Cortex of kidney (tissue), 1 donor: ENCODE measurements at places on chromosomes 5 and 9.

DNA sequence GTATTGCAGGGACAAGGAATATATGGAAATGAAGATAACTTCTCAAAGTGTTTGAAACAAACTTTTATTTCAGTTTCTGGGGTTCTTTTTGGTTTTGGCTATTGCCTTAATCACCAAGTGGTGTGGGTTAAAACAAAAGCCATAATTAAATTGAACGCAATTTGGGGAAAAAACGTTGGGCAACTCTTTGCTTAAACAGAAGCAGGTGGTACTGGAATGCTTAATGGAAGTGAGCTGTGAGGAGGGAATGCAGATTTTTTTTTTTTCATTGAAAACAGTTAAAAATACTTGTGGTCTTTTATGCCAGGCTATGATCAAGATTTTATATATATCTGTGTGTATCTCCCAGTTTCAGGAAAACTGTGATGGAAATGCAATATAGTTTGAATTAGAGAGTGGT, 195.7 kb upstream of the TUT7 start:
- no peak for DNase-seq

DNA sequence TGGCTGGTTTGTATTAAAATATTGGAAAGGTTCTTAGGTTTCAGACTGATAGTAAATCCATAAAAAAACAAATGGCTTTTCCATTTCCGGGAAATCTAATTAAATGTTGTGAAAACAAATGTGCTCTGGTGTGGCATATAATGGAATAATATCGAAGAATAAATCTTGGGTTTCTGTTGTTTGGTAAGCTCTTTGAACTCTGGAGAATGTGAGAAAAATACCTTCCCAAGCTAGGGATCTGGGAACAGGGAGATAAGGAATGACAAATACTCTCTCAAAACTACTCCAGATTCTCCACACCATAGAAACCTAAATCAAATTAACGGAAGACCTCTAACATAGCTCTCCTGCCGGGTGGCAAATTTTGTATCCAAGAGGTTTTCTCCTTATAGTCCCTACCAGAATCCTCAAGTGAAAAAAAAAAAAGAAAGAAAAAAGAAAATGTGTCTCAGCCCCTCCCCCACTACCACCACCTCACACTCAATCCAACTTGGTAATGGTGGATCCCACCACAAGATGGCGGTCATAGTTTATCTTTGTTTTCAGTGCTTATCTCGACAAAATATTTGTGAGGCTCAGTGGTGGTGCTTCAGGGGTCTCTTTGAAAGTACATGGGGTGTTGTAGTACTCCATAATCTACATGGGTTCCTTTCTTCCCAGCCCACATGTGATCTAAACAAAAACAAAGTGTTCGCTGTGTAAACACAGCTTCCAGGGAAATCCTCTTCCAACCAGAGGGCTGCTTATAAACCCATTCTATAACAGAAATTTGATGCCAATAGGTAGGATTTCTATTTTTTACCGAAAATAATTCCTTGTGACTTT, 54.5 kb upstream of the FST start:
- DNase-seq: no peak

GRCh38 chr5:87751824-87752223, 339.1 kb upstream of the CCNH start:
- no peak for DNase-seq

DNA sequence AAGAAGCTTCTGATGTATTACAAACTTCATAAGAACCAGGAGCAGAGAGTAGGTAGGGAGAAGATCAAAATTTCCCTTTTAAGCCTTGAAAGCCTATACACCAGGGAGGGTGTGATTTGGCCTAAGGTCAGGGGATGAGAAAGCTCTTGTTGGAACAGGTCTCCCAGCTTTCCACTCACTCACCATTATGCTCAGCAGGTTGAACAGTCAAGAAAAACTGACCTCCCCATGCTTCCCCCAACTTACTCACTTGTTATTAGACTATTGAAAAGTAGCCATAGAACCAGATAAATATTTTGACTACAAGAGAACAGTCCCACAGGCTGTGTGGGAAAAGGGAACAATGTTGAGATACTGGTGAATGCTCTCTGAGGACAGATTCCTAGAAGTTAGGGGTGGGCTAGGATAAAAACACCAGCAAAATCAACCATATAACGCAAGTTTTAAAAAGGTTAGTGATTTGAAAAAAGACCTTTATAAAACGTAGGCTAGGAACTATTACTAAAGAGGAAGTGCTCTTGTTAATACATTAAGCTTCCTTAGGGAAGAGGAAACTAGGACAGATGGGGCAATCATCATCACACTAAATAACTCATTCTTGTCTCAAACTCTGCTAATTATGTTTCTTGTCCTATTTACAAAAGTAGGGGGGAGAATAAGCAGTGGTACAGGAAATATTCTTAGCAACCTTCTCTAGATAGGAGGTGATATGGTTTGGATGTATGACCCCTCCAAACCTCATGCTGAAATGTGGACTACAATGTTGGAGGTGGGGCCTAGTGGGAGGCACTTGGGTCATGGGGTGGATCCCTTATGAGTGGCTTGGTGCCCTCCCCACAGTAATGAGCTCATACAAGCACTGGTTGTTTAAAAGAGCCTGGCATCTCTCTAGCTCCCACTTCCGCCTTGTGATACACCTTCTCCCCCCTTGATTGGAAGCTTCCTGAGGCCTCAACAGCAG, 31.0 kb downstream of the PCDHGC5 start:
- DNase-seq: no peak

DNA sequence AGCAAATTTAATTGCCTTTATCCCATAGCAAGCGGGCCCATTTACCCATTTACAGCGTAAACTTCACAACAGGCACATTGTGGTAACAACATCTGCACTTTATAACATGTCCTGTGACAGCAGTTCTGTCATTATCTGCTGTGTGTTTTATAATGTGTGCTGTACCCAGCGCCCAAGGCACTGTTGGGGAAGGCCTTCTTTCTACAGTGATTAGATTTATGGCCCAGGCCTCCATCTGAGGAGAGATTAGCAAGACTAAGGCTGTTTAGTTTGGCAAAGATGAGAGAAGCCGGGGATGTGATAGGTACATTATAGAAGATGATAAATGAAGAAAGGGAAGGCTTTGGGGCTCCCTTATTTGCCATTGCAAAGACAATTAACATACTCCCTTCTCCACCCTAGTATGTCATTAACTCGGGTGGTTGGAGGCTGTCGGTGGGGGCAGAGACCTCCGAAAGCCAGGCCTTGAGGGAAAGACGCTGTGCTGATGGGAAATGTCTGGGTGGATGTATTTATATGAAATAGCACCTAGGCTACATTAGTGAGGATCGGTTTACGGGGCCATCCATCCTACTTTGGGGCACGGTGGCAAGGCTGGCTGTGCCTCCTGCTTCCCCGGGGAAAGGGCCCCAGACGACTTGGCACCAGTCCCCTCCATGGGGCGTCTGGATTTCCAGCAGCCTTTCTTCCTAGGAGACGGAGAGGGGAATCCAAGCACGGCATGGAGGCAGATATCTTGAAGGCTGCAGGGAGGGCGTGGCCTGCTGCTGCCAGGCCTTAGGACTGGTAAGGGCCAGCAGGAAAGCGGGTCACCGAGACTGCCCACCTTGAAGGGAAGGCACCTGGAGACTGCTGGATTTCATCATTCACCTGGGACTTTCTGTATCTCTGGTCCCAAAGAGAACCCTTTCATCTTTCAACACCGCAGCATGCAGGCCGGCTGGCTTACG, 64.3 kb upstream of the PTCH1 start:
- no peak for DNase-seq

GRCh38 chr5:148820461-148821395, 5.7 kb upstream of the ADRB2 start:
- no peak for DNase-seq

GRCh38 chr9:96450613-96451528, 902 bp downstream of the HABP4 start:
- DNase-seq: no peak

- no peak for DNase-seq
Measured at GRCh38 chr9:135166565-135166964, 79.1 kb downstream of the OLFM1 start.

DNA sequence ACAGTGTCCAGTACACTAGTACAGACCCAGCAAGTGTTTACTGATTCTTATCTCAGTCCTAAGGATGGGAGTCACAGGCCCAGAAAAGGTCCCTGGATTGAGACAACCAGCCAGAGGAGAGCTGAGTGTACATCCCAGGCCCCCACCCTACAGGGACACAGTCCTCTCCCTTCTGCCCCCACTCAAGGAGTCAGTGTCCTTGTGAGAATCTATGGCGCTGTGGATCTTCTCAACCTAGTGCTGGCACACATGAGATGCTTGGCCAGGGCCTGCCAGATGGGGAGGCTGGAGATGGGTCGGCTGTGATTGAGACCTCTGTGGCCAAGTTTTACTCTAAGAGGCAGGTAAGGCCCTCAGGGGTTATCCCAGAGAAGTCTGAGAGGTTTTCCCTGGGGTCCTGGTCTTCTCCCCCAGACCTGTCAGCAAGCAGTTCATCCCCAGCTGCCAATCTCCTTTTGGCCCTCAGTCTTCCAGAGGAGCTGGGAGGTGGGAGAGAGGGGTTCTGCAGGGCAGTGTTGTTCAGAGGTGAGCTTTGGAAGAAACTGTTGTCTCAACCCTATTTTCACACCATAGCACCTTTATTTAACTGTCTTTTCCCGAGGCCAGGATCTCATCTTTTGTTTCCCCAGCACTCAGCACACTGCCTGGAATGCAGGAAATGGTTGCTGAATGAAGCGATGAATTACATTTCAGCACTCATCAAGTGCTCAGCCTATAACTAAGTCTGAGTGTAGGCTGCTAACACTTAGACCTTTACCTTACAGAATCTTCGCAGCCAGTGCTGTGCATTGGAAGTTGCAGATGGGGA, 3.2 kb upstream of the NSD1 start:
- DNase-seq: no peak

DNA sequence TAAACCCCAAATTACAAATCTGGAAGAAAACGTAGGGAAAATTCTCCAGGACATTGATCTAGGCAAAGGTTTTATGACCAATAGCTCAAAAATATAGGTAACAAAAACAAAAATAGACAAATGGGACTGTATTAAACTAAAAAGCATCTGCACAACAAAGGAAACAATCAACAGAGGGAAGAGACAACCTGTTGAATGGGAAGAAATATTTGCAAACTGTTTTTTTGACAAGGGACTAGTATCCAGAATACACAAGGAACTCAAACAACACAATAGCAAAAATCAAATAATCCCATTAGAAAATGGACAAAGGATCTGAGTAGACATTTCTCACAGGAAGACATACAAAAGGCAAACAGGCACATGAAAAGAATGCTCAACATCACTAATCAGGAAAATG, 386.3 kb downstream of the ENC1 start:
- no peak for DNase-seq

DNA sequence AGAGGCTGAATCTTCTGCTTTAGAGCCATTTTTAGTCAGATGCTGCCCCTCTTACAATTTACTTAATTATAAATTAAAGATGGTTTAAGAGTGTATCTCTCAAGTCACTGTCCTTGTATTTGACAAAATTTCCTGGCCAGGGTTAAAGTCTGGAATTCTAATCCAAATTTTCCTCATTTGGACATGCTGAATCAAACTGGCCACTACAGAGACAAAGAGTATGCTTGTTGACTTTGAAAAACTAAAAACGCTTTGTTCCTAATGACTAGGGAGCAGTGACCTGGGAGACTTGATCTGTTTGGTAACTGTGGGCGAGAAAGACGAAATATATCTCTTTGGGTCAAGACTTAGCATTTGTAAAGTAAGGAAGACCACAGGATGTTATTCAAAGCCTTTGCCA, 303.2 kb downstream of the ZSWIM6 start:
- no peak for DNase-seq

DNA sequence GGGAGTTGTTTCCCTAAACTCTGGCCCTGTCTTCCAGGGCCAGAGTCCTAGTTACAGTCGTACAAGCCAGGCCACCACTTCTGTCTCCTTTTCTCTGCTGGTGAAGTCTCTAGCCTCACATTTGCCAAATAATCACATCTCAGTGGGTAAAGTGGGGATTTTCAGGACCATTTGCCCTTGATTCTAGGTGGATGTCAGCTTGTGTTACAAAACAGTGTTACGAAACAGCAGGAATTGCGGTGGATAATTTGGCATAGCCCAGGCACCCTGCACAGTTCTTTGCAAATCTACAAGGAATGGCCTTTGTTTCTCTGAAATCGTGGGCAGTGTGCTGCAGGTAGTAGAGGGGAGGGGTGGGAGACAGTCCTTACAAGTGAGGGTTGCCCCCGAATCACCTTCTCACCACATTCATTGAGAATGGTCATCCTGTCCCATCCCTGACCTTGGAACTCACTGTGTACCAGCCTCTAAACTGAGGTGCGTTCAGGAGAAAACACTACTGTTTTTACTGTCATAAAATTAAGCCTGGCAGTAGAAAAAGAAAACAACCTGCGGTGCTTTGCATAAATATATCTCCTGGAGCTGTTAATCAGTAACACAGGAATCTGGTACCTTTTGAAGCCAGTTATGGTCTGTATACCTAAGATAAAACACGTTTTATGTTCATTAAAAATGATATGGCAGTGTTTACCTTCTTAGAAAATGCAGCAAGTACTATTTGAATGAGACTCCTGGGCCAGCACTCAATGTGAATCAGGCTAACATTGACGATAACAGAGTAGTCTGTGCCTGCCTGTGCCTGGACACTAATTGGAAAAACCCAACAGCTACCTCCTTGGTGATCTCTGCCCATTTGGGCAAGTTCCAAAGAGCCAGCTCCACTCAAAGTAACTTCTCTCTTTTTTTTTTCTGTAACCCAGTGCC, 44.3 kb downstream of the CYSTM1 start:
- no peak for DNase-seq

DNA sequence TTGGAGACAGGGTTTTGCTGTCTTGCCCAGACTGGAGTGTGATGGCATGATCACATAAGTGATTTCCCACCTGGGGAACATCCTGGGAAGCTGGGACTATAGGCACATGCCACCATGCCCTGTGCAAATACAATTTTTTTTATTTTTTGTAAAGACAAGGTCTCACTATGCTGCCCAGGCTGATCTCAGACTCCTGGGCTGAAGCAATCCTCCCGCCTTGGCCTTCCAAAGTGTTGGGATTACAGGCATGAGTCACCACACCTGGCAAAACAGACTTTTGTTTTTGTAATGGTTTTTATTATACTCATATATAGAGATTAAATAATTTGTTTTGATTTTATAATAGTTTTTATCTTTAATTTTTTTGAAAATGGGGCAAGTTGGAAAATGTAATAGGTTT, 14.7 kb downstream of the DNAJC25 start:
- DNase-seq: no peak

- DNase-seq: no peak
Measured at GRCh38 chr5:176320577-176320976, 41.0 kb downstream of the KIAA1191 start.

GRCh38 chr5:80481019-80481893, 6.6 kb upstream of the FAM151B start:
- no peak for DNase-seq

- DNase-seq: no peak
Measured at GRCh38 chr9:99092643-99093491, 12.0 kb upstream of the TGFBR1 start.

- no peak for DNase-seq
Measured at GRCh38 chr9:112753725-112754124, 3.2 kb downstream of the SNX30 start.

DNA sequence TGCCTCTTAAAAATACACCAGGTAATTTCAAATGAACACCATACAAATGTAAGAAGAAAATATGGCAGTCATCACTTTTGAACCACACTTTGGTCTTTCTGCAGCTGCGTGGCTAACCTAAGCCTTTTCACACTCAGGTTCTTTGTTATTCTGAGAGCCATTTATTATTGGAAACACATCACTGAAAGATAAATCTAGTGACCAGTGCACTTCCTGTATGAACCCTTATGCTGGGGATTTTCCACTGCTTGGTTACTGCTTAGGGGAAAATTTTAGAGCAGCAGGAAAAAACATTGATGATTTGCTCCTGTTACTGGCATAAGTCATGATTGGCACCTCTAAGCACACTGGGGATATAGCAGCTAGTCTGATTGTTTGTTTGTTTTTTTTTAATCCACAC, 58.6 kb upstream of the RANBP3L start:
- no peak for DNase-seq
